Osteocyte (in vitro differentiated cells): ENCODE measurements at places on chromosomes 2 and 18. TPM values are rescaled to one million over a fixed set of nuclear protein-coding genes. Genes with fewer than 3 reads are reported as not detected.

DNA sequence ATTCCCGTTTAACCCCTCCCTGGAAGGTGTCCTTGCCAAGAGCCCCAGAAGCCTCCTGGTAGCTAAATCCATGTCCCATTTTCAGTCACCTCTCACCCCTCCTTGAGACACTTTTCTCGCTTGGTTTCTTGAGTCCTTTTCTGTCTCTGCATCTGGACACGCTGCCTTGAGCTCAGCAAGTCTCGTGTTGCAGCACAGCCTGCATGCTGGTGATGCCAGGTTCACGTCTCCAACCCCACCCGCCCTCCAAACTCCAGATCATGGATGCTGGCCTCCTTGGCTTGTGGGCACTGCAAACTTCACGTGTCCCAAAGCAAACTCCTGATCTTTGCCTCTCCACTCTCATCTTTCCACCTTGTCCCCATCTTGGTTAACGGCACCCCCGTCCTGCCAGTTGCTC lies 39.3 kb downstream of the CENPO start:
- peak overlapping the region; percentile 51 for H3K27ac ChIP-seq
- no peak for DNase-seq
- peaks cover 22% of the 10 kb centered on the region for H3K36me3 ChIP-seq
- H3K4me3 ChIP-seq = no peak overlapping the region
- no peaks in the 10 kb centered on the region for H3K27me3 ChIP-seq

DNA sequence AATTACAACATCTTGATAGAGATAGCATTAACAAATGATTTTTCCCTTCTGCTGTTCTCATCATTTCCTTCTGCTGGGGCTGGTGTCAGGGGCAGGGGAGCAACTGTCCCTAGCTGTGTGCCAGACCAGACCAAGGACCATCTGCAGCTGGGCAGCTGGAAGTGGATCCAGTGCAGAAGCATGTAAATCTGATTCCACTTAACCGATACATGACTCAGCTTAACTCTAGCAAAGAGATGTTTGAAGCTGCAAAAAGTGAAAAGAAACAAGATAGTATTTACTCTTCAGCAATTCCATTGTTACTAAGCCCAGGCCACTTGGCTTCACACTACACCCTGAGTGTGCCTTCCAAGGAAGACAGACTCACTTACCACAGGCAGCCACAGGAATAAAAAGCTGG lies 151.1 kb downstream of the GALNT1 start:
- H3K27ac ChIP-seq = no peak overlapping the region
- DNase-seq = no peak
- H3K4me1 ChIP-seq = peaks cover 10% of the 10 kb centered on the region
- peaks cover 22% of the 10 kb centered on the region for H3K27me3 ChIP-seq
- H3K36me3 ChIP-seq = no peaks in the 10 kb centered on the region

- H3K27me3 ChIP-seq = no peaks in the 10 kb centered on the region
- H3K4me3 ChIP-seq = no peak overlapping the region
- H3K36me3 ChIP-seq = peaks cover 3% of the 10 kb centered on the region
- DNase-seq = no peak
- H3K4me1 ChIP-seq = peaks cover 32% of the 10 kb centered on the region
- H3K27ac ChIP-seq = no peak overlapping the region
These were observed 201.1 kb upstream of the COL3A1 start for GRCh38 chr2:188773075-188773474.

L3MBTL4 gene
- total RNA-seq = 0.29 and 0.59 TPM in 2 replicates

GATA6 gene
- total RNA-seq = 1.9 and 2.4 TPM in 2 replicates

DNA sequence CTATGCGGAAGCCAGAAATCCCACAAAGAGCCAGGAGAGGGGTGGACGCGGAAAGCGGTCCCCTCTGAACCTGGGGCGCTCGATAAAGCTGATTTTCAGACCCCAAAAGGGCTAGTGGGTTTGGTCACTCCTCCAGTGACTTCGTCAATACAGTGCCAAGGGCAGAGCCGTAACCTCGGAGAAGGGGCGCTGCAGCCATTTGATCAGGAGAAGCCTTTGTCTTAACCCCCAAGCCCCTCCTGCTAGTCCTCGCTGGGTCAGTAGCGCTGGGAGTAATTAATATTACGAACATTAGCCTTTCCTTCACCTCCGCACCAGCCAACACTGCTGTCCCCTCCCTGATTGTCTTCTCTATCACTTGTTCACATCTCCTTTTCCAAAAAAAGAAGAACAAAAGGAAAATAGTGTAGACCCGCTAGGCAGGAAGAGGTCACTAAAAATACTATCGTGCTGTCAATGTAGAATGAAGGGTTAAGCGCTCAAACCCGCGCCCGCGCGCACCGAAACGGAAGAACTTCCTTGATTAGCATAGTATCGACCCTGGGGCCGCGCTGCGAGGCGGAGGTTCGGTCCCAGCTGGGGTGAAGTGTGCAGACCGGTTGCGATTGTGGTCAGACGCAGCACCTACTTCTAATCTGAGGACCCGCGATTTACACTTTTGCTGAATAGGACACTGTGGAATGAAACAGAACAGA lies 63.2 kb upstream of the MAPRE2 start:
- H3K4me3 ChIP-seq = peak overlapping the region; percentile 86
- H3K36me3 ChIP-seq = peaks cover 1% of the 10 kb centered on the region
- peak; percentile 85 for DNase-seq
- H3K27ac ChIP-seq = peak overlapping the region; percentile 95
- H3K27me3 ChIP-seq = peaks cover 18% of the 10 kb centered on the region

RBBP8 gene
- total RNA-seq = 19.3 and 21.9 TPM in 2 replicates

GRCh38 chr2:46259777-46260168 lies 37.4 kb upstream of the EPAS1 start:
- H3K27ac ChIP-seq = no peak overlapping the region
- H3K27me3 ChIP-seq = peaks cover 15% of the 10 kb centered on the region
- H3K36me3 ChIP-seq = no peaks in the 10 kb centered on the region
- no peak overlapping the region for H3K4me3 ChIP-seq
- peaks cover 9% of the 10 kb centered on the region for H3K4me1 ChIP-seq

- H3K4me3 ChIP-seq = peak overlapping the region; percentile 38
- peak overlapping the region; percentile 75 for H3K27ac ChIP-seq
- H3K36me3 ChIP-seq = peaks cover 16% of the 10 kb centered on the region
These were observed 24.1 kb downstream of the CFLAR start for GRCh38 chr2:201139836-201140604.

GRCh38 chr2:194319222-194319992 lies 1337.6 kb upstream of the SLC39A10 start:
- no peak overlapping the region for H3K4me3 ChIP-seq
- H3K4me1 ChIP-seq = no peaks in the 10 kb centered on the region
- H3K27me3 ChIP-seq = peaks cover 7% of the 10 kb centered on the region
- no peaks in the 10 kb centered on the region for H3K36me3 ChIP-seq

CNDP1 gene
- total RNA-seq = not detected in 2 replicates

DNA sequence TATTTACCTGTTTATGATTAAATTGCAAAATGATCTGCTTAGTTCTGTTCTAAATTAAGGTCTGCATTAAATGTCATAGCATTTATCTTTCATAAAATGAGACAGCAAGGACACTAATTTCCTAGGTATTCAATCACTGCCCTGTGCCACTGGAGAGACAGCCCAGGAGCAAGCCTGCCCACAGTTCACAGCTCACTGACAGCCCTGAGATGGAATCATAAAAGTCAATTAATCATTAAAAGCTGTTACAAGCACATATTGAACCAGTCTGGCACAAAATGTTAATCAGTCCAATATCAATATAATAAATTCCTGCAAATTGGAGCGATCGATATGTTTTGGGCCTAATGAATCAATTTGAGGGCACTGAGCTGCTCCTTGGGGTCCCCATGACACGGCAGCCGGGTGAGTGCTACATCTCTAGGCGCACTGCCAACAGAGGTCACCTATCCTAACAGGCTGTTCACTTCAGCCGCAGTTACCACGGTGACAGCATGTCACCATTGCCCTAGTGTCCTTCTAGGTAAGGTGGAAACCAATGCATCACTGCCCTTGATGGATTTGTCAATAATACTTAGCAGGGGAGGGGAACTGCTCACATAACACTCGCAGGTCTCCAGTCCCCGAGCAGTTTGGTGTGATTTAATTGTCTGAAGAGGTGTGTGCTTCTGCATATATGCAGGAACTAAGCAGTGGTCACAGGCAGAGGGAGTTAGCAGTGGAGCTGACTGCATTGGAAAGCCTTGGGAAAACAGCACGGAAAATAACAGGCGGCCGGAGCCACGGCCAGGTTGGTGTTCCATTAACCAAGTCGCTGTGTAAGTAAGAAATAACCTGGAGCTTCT lies 47.3 kb downstream of the POU3F3 start:
- no peaks in the 10 kb centered on the region for H3K36me3 ChIP-seq
- peaks cover 8% of the 10 kb centered on the region for H3K4me1 ChIP-seq
- no peak overlapping the region for H3K4me3 ChIP-seq
- H3K27ac ChIP-seq = no peak overlapping the region
- DNase-seq = no peak

DNA sequence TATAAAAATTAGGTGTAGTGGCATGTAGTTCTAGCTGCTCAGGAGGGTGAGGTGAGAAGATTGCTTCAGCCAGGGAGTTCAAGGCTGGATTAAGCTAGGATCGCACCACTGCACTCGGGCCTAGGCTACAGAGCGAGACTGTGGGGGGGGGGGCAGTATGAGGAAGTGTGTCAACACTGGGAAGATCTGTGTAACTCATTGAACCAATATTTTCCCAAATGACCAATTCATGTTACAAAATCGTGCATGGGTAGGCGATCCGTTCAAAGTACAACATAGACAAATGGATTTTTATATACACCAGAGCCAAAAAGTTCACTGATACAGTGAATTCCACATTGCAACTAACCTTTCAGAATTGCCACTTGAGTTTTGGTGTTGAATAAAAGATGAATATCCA lies 8.1 kb downstream of the SMAD4 start:
- peaks cover 69% of the 10 kb centered on the region for H3K4me1 ChIP-seq
- H3K27me3 ChIP-seq = no peaks in the 10 kb centered on the region
- DNase-seq = no peak
- H3K4me3 ChIP-seq = no peak overlapping the region

- H3K27ac ChIP-seq = no peak overlapping the region
- H3K4me1 ChIP-seq = peaks cover 5% of the 10 kb centered on the region
- no peaks in the 10 kb centered on the region for H3K36me3 ChIP-seq
- H3K4me3 ChIP-seq = no peak overlapping the region
- H3K27me3 ChIP-seq = no peaks in the 10 kb centered on the region
These were observed 515.9 kb downstream of the SLC4A3 start for GRCh38 chr2:220143336-220143735.

- H3K27me3 ChIP-seq = peaks cover 16% of the 10 kb centered on the region
- H3K27ac ChIP-seq = no peak overlapping the region
- no peak overlapping the region for H3K4me3 ChIP-seq
- no peaks in the 10 kb centered on the region for H3K36me3 ChIP-seq
These were observed 333.0 kb upstream of the SPRED2 start for GRCh38 chr2:65765376-65765775.

- no peaks in the 10 kb centered on the region for H3K36me3 ChIP-seq
- no peak for DNase-seq
- peaks cover 2% of the 10 kb centered on the region for H3K27me3 ChIP-seq
- no peak overlapping the region for H3K27ac ChIP-seq
- peaks cover 7% of the 10 kb centered on the region for H3K4me1 ChIP-seq
These were observed 217.2 kb downstream of the LDLRAD4 start for GRCh38 chr18:13435586-13436333.

MPP4 gene
- total RNA-seq = 0.52 and 0.83 TPM in 2 replicates

DNA sequence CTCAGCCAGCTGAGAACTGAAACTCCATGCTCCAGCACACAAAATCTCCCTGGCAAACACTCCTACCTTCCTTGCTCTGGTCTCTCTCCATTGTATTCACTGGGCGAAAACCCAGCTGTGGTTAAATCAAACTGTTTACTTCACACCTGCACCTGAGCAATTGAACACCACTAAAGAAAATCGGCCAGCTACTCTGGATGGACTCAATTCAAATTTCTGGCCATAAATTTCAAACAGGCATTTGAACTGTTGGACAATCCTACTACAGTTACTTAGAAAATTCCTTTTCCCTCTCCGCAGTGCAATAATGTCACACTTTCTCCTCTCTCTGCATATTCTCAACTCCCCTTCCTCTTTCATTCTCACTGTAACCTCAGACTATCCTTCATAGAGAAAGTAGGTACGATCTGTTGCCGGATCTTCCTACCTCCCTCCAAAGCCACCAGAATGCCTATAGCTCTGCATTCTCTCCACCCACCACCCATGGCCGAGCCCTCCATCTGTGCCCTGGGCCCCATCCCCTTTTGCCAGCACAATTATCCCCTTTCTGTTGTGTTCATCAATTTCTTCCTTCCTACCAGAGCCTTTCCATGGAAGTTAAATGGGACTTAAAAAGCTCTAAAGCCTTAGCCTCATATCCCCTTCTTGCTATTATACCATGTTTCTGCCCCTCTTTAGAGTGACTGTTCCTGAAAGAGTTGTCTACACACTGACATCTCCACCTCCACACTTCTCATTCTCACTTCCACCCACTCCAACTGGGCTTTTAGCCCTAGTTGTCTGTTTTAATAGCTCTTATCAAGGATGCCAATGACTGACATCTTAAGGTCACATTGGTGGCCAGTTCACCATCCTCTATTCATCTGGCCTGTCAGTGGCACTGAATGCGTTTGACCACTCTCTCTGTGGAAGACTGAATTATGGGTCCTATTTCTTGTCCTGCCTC lies 127.5 kb upstream of the SLC1A4 start:
- H3K27me3 ChIP-seq = no peaks in the 10 kb centered on the region
- H3K4me3 ChIP-seq = no peak overlapping the region
- H3K27ac ChIP-seq = no peak overlapping the region
- H3K4me1 ChIP-seq = peaks cover 36% of the 10 kb centered on the region
- no peak for DNase-seq
- no peaks in the 10 kb centered on the region for H3K36me3 ChIP-seq
